NCI-H1436 (cell line): ENCODE measurements at places on chromosomes 6 and 20.

DNA sequence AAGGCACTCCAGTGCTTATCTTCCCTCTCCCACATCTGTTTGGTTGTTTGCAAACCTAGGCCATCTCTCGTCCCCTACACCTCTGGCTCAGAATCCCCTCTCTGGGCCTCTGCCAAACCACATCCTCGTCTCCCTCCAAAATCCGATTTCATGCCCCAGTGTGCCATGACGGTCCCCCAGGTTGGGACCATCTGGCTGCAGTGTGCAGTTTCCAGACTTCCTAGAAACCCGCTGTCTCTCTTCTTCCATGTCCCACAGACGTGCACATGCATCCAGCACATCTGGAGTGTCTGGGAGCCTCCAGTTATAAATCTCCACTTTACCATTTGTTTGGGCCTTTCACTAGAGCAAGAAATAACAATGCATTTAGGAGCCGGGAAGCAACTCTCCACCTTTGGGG, 316.2 kb downstream of the KIF16B start:
- DNase-seq: no peak

DNA sequence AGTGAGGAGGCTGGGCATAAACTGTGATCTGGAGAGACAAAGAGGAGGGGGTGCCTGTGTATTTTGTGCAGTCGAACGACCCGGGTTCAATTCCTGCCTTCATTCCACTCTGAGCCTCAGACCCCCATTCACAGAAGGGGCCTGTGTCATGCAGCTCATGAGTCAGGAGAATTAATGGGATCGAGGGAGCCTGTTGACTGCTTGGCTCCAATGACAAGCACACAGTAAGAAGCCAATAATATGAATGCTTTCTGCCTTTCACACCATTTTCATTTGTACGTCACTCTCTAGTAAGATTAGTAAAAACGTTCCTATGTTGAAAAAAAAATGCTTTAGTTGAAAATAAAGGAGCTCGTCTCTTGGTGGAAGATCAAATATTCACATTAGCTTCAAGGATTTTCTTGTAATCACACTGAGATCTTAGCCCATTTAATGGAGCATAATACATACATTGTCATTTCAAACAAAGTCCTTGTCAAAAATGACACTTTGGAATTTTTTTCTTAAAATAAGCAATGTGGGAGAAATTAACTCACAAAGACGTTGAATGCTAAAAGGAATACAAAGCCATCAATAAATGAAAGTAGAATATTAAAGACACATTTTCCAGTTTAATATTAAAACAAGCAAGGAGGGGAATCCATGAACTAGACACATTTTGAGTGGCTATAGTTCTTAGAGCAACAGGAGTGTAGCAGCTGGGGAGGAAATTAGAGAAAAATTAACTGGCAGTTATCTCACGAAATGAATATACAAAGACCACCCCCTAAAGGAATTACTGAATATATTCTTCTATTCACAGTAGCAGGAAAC, 246.7 kb upstream of the AFDN start:
- no peak for DNase-seq

GRCh38 chr6:165662041-165662748, 846 bp downstream of the PDE10A start:
- DNase-seq: no peak

GRCh38 chr20:25592135-25592852, 7.0 kb upstream of the NINL start:
- DNase-seq: no peak

DNA sequence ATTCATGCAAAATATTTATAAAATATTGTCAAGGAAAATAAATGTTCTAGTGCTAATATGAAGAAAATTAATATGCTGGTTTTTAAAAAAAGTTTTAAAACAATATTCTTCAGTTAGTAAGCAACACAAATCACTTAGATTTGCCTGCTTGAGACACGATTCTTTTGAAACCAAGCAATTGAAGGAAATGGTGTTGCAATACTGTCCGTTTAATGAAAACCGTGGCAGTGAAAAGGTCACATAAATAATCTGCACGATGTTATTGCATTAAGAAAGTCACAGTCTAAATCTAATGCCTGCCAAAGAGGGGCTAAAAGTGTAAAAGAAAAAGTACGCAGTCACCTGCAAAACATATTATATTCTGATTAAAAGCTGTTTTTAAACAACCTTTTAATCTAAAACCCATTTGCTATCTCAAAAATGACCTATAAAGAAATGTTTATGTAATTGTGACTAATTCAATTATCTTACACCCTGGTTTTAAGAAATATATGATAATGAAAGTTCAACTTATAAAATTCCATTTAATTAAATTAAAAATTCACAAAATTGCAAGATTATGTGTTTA, 143.0 kb downstream of the GMDS start:
- DNase-seq: no peak

DNA sequence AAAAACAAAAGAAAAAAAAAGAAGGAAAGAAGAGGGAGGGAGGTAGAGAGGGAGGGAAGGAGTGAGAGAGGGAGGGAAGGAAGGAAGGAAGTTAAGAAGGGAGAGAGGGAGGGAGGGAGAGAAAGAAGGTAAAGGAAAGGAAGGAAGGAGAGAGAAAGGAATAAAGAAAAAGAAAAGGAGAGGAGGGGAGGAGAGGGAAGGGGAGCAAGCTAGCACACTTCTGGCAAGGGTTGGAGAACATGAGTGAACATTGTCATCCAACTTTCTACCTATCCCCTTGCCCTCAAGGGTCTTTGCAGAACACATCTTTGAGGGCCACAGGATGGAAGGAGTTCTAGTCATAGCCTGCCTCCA, 34.1 kb upstream of the IL17A start:
- no peak for DNase-seq

GRCh38 chr20:61567204-61567603, 315.1 kb downstream of the CDH4 start:
- DNase-seq: no peak

DNA sequence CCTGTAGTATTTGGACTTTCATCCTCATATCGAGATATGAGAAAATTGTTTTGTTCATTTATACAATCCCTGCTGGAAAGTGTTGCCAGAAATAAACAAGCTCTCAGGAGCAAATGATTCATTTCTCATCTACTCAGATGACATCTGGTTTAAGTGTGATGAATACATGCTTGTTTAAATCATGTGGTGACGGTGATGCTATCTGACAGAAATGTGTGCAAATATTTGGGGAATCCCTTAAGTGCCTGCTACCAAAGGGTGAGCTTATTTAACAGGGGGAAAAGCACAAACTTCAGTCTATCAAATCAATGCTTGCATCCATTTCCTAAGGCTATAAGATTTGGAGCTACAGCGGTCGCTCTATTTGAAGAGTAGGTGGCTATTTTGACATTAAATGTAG, 368.3 kb upstream of the SASH1 start:
- DNase-seq: no peak

GRCh38 chr6:135922174-135922573, 70.7 kb downstream of the PDE7B start:
- no peak for DNase-seq

DNA sequence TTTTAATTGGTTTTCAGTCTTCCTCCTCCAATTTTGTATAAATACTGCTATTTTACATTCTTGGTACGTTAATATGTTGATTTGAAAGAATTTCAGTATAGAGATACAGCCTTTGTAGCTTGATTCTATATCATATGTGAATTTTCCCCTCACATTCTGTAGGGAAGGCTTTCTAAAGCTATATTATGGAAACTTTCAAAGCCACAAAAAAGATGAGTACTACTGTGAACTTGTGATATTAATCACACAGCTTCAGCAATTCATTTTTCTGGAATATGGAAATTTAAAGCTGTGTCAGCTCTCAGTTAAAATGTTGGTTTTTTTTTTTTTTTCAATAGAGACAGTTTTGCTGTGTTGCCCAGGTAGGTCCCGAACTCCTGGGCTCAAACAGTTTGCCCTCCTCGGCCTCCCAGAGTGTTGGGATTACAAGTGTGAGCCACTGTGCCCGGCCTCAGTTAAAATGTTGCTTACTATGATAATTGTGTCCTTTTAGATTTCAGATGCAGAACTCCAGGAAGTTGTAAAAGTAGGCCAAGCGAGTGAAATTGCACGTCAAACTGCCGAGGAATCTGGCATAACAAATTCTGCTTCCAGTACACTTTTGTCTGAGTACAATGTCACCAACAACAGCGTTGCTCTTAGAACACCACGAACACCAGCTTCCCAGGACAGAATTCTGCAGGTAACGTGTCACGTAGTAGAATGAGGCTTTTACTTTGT, 20.6 kb downstream of the CDC5L start:
- no peak for DNase-seq

- no peak for DNase-seq
These were observed 11.7 kb upstream of the SIRPB1 start for GRCh38 chr20:1631309-1632151.

- no peak for DNase-seq
These were observed 86.2 kb upstream of the NFATC2 start for GRCh38 chr20:51628533-51629398.

DNA sequence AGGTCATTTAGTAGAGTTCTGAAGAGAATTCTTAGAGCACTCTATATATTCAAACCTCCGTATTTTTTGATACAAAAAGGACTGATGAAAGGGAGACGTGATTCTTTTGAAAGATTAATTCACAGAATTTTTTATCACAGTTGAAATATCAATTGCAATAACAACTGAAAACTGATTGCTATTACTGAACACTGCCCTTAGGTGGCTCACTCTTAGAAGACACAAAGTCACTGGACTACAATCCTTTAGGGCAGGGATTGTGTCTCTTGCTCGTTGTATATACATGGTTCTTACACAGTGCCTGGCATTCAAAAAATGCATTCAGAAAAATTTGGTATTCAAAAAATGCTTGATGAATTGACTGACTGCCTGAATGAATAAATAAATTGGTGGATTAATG, 17.1 kb upstream of the CALHM6 start:
- DNase-seq: no peak

GRCh38 chr6:128586095-128586494, 65.7 kb upstream of the PTPRK start:
- no peak for DNase-seq

DNA sequence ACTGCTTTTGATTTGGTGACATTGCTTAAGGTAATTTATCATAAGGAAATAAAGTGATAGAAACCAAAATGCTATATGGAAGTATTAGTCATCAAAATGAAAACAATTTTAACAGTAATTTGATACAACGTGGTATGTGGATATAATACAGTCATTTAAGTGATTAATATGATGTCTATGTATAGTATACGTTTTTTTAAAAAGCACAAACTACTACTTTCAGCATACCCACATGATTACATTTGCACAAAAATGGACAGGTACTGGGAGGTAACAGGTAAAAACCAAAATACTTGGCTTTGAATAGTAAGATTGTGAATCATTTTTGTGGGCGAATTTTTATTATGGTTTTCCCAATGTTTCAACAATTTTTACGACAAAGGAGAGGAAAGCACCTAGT, 97.6 kb downstream of the OGFRL1 start:
- DNase-seq: no peak

DNA sequence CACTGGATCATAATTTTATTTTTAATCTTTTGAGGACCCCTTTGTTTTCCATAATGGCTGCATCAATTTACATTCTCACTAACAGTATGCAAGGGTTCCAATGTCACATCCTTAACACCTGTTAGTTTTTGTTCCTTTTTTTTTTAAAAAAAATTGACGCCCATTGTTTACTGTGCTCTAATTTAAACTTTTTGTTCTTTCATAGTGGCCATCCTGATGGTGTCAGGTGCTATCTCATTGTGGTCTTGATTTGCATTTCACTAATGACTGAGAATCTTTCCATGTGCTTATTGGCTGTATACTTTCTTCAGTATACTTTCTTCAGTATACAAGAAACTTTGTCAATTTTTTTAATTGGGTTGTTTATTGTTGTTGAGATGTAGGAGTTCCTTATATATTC, 347.0 kb downstream of the RNGTT start:
- DNase-seq: no peak

GRCh38 chr6:9540534-9541126, 874.2 kb downstream of the TFAP2A start:
- DNase-seq: peak; percentile 50

DNA sequence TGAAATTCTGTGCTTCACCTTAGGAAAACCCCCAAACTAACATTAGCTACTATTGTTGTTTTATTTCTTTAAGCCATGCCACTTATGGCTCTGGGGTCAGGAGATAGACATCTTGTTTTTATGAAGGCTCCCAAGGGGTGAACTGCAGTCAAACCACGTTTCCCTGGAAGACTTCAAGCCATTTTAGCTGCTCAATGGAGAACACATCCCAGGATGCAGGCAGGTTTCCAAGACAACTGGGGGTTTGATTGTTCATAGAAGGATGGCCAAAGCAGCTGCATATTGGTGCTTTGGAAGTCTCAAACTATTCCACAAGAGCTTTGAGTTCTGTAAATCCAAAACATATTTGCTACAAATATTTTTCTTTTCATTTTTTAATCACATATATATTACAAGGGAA, 818.0 kb downstream of the MAFB start:
- no peak for DNase-seq

DNA sequence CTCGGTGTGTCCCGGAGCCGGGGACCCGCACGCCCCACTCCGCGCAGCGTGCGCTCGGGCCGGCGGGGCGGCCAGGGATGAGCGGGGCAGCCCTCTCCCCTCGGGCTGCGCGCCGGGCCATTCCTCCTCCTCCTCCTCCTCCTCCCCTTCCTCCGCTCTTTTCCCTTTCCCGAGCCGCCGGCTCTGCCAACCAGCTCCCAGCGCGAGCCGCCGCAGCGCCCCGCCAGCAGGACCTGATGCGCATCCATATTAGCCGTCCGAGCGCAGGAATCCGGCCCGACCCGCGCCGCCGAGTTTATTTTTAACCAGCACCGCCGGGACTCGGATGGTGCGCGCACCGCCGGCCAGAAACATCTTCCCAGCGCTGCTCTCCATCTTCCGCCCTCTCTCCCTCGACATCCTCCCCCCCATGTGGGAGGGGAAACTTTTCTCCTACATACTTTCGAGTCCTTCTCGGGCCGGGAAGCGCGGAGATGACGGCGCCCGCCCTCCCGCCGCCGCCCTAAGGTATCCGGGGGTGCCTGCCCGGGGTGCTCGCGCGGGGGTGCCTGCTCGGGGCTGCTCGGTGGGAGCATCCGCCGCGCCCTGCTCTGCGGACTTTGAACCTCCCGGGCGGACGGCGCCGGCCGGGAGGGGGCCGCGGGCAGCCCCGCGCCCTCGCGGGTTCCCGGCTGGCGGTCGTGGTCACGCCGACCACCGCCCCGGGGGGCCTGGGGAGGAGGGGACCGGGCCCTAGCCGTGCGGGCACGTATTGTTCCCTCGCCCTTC, 619 bp downstream of the RREB1 start:
- no peak for DNase-seq

GRCh38 chr6:16713597-16713996, 47.7 kb downstream of the ATXN1 start:
- no peak for DNase-seq

DNA sequence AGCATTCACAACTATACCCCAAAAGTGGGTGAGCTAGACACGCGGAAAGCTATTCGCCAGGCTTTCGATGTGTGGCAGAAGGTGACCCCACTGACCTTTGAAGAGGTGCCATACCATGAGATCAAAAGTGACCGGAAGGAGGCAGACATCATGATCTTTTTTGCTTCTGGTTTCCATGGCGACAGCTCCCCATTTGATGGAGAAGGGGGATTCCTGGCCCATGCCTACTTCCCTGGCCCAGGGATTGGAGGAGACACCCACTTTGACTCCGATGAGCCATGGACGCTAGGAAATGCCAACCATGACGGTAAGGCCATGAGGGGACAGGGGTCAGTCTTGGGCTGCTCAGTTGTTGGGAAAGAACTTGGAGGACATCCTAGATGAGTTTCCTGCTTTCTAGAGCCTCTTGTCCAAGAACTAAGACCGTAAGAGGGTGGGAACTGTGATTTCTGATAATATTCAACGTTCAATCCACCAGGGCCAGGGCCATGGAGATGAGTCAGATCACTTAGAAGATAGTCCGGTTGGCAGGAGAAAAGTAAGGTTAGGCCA, 23.4 kb downstream of the MMP24OS start:
- no peak for DNase-seq
